ENCODE measurements at places on chromosomes 4 and X.

- DNase-seq, result no peak
These were observed 16.1 kb downstream of the CLCN4 start for GRCh38 chrX:10172877-10173276.

DNA sequence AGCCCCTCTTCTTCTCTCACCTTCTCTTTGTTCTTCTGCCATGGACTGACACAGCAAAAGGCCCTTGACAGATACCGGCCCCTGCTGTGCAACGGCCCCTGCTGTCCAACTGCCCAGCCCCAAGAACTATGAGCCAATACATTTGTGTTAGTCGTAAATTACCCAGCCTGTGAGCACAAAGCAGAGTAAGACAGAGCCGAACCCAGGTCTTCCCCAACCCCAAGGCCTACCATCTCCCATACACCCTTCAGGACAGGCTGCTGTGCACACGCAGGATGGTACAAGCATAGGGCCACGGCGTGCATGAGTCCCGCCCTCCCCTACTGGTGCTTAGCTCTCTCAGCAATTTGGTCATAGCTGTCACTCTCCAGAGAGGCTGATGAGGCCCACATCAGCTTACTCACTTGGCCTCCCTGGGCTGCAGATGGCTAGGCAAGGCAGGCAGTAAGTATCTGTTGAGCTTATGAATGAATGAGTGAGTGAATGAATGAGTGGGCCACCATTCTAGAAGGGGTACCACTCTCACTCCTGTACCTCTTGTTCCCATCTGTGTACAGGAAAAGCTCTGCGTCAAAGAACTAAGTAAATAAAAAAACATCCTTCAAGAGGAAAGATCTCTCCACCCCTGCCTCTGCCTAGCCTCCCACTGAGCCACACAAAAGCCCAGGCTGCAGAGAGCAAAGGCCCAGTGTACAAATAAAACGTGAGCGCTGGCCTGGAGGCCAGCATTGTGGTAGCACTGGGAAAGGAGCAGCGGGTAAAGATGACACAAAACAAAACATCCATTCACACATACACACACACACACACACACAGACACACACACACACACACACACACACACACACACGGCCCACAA lies 13.9 kb downstream of the WDR1 start:
- DNase-seq, result no peak

DNA sequence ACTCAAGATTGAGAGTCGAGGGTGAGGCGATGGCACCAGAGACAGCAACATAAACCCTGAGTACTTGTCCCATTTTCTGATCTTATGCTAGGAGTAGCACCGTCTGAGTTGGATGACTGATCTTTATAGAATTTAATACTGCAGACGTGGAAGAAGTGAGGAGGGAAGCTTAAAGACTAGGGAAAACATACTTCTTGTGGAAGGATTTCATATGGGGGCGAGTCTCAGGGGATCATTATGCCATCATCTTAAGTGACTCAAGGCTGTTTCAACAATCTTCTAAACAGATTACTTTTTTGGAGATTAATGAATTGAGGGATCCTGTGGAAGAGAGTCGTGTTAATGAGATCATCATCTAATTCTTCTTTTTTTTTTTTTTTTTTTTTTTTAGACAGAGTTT lies 17.2 kb upstream of the FAT1 start:
- DNase-seq, result no peak

DNA sequence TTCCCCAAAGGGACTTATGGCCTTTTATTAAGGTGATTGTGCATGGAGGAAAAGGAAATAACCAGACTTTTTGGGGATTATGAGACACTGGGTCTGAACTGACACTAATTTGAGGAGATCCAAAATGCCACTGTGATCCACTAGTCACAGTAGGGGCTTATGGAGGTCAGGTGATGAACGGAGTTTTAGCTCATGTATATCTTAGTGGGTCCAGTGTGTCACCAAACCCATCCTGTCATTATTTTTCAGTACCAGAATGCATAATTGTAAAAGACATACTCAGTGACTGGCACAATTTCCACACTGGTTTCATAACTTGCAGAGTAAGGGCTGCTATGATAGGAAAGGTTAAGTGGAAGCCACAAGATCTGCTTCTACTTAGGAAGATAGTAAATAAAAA lies 131.3 kb downstream of the RTL3 start:
- no peak for DNase-seq

- peak; percentile 51 for DNase-seq
These were observed 47.8 kb downstream of the APLN start for GRCh38 chrX:129606918-129607317.

- DNase-seq, result peak; percentile 36
These were observed at the start of gene FGF2 for GRCh38 chr4:122826553-122827257. Gene FGF2 (plus strand): TSS chr4:122826831. CDS start chr4:122827175, 344 bp downstream.

DNA sequence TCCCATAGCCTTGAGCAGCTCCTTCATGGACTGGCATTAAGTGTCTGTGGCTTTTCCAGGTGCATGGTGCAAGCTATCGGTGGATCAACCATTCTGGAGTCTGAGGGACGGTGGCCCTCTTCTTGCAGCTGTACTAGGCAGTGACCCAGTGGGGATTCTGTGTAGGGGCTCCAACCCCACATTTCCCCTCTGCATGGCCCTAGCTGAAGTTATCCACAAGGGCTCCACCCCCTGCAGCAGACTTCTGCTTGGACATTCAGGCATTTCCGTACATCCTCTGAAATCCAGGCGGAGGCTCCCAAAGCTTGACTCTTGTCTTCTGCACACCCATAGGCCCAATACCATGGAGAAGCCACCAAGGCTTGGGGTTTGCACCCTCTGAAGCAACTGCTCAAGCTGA lies 89.3 kb upstream of the PGRMC2 start:
- DNase-seq, result no peak

DNA sequence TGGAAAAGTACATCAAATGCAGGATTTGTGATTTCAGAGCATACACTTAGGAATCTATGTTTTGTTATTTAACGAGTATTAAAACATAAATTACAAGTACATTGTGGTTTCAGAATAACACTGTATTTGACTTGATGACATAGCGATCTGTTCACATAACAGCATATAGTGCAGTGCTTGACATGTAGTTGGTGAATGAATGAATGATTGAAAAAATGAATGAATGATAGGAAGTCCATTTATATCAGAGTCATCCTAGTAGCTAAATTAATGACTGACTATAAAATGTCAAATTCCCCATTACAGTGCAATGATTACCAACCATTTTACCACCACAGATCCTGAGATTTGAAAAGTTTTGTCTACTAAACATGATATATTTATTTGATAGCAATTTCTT lies 114.6 kb upstream of the FAT1 start:
- DNase-seq, result no peak

- no peak for DNase-seq
These were observed 4.1 kb downstream of the EXOC1 start for GRCh38 chr4:55857586-55857985.

GRCh38 chrX:110338935-110339334 lies 19.7 kb upstream of the RTL9 start:
- DNase-seq, result no peak

GRCh38 chrX:16771483-16772398 lies 14.5 kb upstream of the TXLNG start:
- DNase-seq, result no peak

GRCh38 chr4:56699537-56700105 lies 18.5 kb upstream of the HOPX start:
- DNase-seq, result no peak

DNA sequence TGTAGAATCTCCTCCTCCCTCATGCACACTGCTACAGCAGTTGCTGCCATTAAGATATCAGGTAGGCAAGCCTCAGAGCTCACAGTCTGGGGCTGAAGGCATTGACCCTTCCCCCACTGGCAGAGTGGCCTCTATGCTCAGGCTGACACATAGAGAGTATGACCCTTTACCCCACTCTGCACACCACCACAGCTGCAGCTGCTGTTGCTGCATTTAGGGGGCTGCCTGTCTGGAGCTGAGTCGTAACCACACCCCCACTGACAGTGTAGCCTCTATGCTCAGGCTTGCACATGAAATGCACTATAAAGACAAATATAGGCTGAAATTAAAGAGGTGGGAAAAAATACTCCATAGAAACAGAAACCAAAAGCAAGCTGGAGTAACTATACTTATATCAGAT lies 289.3 kb upstream of the PABPC4L start:
- no peak for DNase-seq

- DNase-seq, result no peak
These were observed 645.8 kb upstream of the ATOH1 start for GRCh38 chr4:93182722-93183121.

DNA sequence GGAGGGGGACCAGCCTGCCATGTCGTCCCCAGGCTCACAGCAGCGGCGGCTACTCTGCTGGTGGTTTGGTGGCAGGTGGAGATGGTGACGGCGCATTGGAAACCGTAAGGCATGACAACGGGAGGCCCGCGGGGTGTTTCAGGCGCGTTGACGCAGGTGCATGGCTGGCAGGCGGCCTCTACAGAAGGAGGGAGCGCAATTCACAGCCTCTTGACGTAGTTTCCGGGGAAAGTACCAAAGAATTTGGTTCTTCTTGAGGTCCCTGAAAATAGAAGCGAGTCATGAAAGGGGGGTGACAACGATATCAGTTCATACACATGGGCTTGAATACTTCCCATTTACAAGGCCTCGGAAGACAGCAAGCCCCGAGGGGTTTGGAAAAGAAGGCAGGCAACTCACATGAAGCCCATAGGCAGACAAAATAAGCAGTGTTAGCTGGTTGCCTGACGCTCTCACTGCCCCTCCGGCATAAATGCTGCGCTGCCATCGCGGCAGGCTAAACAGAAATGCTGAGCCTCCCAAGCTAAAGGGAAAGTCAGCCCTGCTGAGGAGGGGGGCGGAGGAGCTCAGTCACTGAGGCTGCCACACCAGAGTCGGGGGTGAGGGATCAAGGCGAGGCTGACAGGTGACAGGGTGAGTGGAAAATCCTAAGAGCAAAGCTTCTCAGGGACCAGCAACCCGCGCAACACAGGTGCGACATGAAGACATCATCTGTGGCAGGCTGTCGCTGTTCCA lies 52.3 kb upstream of the PDLIM3 start:
- DNase-seq, result peak; percentile 68

DNA sequence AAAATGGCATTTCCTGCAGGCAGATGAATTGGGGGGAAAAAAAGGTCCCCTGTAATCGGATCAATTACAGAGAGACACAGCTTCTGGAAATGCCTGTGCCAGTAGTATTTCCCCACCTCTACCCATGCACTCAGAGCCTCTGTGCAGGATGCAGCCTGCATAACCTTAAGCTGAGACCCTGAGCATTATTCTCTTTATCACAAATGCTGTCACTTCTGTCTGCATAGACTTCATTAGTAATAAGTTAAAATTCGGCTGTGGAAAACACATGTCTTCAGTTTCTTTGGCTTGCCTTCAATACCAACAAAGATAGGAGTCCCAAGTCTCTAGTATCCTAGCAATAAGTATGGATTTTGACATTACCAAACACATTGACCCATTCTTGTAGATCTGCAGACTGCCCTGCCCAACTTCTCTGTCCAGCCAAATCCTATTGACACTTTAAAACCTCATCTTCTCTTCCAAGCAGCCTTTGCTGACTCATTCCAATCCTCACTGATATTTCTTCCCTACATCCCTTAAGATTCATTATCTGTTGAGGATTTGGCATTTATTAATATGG lies 70.8 kb downstream of the LUZP4 start:
- no peak for DNase-seq

GRCh38 chr4:99324979-99325378 lies 3.8 kb upstream of the ADH1B start:
- no peak for DNase-seq

GRCh38 chr4:138039010-138039409 lies 203.1 kb downstream of the SLC7A11 start:
- DNase-seq, result no peak

DNA sequence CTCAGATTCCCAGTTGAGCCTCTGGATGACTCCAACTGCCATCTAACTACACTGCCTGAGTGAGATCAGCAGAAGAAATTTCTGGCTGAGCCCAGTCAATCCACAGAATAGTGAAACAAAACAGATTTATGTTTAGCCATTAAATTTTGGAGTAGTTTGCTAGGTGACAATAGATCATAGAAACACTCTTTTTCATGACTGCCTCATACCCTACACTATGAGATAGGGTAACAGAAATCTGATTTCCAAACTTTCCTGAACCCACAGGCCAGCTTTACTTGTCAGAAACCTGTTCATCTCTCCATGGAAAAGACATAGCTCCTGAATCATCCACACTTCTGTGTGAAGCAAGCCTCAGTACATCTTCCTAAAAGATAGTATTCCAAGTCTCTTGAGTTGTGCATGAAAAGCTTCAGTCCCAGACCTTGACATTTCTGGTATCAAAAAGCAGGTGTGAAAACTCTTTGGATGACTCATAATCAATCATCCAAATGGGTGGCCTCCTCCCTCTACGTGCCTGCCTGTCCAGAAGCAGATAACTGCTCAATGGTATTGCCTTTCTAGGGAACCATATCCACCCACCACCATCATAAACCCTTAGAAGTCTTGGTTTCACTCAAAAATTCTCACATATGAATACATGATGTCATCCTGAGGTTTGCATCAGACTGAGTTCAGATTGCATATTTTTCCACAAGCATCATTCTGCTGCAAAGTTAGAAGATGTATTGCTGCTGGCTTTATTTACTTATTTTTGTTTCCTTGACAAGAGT lies 47.5 kb upstream of the RAP2C start:
- DNase-seq, result peak; percentile 11

- DNase-seq, result no peak
These were observed 229.1 kb downstream of the PALLD start for GRCh38 chr4:168725930-168726329.

- no peak for DNase-seq
These were observed at the start of gene NRK for GRCh38 chrX:105822138-105823091. Gene NRK (plus strand): TSS chrX:105822539. CDS start chrX:105822846, 307 bp downstream.

GRCh38 chr4:114209584-114209983 lies 230.1 kb upstream of the ARSJ start:
- no peak for DNase-seq

GRCh38 chr4:19987746-19988145 lies 264.0 kb upstream of the SLIT2 start:
- no peak for DNase-seq

GRCh38 chr4:47690611-47691010 lies 147.3 kb downstream of the CORIN start:
- DNase-seq, result no peak

GRCh38 chrX:31506360-31506759 lies 434.5 kb upstream of the FTHL17 start:
- no peak for DNase-seq

Measured in stimulated activated naive CD8-positive, alpha-beta T cell treated with anti-CD3 and anti-CD28 coated beads, Interleukin-15, Interleukin-2, amounts not matched to agents 100 U/mL and 50 U/mL, for 24 hours (primary cell).